ENCODE measurements at places on chromosomes 2 and 18.

GRCh38 chr2:10912076-10912731 is 470 bp downstream of the KCNF1 start:
- no peak for DNase-seq

GRCh38 chr2:134435936-134436335 is 182.1 kb downstream of the MGAT5 start:
- DNase-seq, result no peak

- no peak for DNase-seq
These were observed 262.3 kb downstream of the NRXN1 start for GRCh38 chr2:50769406-50770181.

- no peak for DNase-seq
These were observed 282.2 kb downstream of the CDH2 start for GRCh38 chr18:27894746-27895145.

DNA sequence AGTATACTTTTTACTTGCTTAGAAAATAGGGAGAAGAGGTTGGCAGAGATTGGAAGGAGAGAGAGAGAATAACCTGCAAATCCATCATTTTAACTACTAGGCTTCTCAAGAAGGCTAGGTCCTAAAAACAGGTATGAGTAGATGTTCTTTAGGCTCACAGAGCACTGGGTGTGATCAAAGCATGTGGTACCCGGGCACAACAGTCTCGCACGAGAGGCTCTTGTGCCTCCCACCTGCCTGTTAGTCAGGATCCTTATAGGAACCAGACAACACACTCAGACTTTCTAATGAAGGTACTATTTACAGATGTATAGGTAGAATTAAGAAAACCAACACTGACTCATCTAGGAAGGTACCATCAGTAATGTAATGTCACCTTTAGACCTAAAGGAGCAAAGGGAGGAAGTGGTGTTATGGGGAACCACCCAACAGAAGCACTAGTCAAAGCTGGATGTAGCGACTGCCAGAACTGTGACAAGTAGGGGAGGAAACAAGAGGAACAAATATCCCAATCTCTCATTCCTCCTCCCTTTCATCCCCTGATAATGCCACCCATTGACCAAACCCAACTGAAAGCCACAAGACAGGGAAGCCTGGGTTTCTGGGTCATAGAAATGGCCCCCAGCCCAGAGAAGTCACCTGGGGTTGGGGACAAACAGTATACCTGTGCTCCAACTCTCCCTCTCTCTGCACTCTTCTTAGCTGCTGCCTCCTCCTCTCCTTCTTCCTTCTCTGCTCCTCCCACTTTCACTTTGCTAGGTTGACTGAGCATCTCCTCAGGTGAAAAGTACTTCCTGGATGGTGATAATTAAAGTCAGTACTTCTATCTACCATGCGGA is 16.0 kb upstream of the MARCHF4 start:
- DNase-seq, result no peak

GRCh38 chr2:1692342-1692741 is 52.0 kb downstream of the PXDN start:
- DNase-seq, result no peak

Measured in stimulated activated CD8-positive, alpha-beta memory T cell treated with anti-CD3 and anti-CD28 coated beads, Interleukin-15, amount 100 ng/mL, for 4 hours (primary cell).